ENCODE measurements at places on chromosomes 2 and 18.

DNA sequence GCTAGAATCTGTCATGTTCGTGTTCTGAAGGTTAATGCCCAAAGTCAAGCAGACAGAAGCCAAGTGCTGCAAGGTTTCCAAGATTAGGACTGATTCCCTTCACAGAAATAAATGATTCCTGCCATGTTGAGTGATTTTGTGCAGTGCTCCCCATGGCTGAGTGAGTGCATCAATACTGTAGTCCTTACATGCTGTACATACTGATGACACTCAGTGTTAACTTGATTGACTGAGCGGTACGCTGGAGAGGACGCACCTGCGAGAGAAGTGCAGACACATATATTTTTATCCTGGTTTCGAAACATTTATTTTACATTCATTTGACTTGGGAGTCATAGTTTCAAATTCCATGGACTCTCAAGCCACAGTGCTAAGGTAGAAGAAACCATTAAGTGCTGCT lies 92.0 kb downstream of the ASXL3 start:
- DNase-seq, result no peak

GRCh38 chr2:186485576-186485870 lies 537 bp upstream of the ZC3H15 start:
- no peak for DNase-seq

GRCh38 chr18:28158083-28158581 lies 18.8 kb downstream of the CDH2 start:
- DNase-seq, result no peak

- DNase-seq, result no peak
These were observed 99.5 kb downstream of the MAPK4 start for GRCh38 chr18:50659091-50660003.

- DNase-seq, result peak; percentile 66
These were observed 63.0 kb downstream of the TANK start for GRCh38 chr2:161223139-161223732.

- DNase-seq, result no peak
These were observed 694.6 kb downstream of the CPS1 start for GRCh38 chr2:211251016-211251415.

- DNase-seq, result no peak
These were observed 65.7 kb downstream of the MCFD2 start for GRCh38 chr2:46849721-46850556.

- DNase-seq, result no peak
These were observed 67.1 kb upstream of the EPAS1 start for GRCh38 chr2:46230115-46230571.

DNA sequence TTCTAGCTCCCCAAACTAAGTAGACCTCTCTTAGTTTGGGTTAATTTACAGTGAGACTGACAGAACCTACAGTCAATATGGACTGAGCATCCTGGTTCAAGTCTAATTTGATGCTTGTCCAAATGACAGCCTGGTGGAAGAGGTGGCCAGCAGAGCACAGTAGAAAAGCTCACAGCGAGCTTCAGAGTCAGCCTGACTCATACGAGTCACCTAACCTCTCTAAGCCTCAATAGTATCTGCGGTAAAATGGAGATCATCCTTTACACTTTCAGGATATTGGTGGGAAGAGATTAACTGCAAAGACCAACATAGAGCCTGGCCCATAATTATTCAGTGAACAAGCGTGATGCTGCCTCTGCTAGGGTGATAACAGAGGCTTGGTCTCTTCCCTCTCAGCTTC lies 54.5 kb downstream of the DOCK10 start:
- DNase-seq, result no peak

DNA sequence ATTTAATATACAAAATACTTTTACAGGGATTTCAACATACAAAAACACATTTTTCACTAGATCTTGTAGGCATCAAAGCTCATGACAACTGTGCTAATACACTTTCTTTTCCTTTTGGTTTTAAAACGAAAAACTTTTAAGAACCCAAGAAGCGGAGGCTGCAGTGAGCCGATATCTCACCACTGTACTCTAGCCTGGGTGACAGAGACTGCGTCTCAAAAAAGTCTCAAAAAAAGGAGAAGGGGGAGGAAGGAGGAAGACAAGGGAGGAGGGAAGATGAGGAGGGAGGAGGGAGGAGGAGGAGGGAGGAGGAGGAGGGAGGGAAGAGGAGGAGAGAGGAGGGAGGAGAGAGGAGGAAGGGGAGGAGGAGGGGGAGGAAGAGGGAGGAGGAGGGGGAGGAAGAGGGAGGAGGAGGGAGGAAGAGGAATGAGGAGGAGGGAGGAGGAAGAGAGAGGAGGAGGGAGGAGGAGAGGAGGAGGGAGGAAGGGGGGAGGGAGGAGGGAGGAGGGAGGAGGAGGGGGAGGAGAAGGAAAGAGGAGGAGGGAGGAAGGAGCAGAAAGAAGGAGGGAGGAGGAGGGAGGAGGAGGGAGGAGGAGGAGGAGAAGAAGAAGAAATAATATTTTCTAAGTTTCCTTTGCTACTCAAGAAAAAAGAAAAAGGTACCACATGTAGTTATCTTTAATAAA lies 13.8 kb downstream of the ROCK2 start:
- peak; percentile 8 for DNase-seq

DNA sequence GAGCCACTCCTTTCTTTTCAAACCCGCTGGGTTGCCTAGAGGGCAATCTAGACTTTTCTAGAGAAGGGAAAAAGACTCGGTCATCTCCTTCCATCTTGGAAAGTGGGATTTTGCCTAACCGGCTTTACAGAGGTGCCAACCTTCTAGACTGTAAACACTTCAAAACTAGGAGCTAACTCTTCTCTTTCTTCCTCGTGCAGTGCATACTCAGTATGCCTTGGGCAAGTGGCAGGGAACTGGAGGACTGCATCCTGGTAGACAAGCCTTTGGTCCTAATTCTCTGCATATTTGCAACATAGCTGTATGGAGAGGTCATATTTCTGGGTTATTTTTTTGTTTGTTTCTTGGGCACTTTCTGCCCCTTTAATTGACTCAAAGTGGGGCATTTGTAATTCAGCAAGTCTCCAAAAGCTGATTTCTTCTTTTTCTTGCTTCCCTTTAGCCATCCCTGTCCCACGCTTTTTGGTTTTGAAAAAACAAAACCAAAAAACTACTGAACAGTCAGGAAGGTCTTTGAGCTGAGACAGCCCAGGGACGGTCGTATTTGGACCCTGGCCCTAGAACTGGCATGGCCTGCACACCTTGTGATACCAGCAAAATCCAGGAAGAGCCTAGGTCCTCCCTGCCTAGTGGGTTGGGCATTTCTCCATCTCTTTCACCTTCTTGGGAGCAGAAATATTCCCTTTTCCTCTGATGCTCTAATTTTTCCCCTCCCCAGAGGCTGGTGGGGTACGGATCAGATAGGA lies 5.8 kb upstream of the GATA6 start:
- DNase-seq, result no peak

DNA sequence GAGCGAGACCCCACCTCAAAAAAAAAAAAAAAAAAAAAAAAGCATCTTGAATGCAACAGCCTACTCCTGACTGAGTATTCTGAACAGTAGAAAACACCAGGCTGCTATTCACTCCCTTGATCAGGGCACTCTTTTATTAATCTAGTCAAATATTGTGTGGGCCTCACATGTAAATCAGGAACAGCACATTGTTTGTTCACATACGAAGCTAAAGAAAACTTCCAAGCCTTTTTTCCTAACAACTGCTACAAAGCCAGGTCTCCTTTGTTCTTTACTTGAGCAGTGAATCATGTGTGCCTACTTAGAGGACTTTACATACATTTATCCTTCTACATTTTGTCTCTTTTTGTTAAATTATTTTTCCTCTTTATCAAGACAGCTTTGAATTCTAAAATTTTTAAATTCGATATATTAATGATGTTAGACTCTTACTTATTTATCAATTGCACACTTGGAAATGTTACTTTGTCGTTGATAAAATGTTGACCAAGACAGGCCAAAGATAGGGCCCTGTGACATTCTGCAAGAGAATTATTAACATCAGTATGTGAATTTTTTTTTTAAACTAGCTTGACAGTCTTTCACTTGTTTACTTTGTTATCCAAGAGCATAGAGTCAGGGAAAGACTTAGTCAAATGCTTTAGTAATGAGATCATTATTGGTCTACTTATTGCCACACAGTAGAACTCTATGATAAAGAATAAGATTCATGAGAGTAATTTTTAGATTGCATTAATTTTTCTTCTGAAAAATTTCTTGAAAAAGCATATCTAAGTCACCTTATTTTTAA lies 13.2 kb downstream of the SPATS2L start:
- DNase-seq, result no peak

- no peak for DNase-seq
These were observed 28.6 kb downstream of the PCBP1 start for GRCh38 chr2:70115646-70116442.

- DNase-seq, result no peak
These were observed 85.0 kb upstream of the SEC11C start for GRCh38 chr18:59054496-59055287.

GRCh38 chr2:58133395-58133794 lies 86.8 kb downstream of the VRK2 start:
- DNase-seq, result no peak

- DNase-seq, result no peak
These were observed 176.3 kb downstream of the ALPK2 start for GRCh38 chr18:58452454-58453166.

GRCh38 chr2:149076863-149077412 lies 38.4 kb downstream of the LYPD6B start:
- no peak for DNase-seq

DNA sequence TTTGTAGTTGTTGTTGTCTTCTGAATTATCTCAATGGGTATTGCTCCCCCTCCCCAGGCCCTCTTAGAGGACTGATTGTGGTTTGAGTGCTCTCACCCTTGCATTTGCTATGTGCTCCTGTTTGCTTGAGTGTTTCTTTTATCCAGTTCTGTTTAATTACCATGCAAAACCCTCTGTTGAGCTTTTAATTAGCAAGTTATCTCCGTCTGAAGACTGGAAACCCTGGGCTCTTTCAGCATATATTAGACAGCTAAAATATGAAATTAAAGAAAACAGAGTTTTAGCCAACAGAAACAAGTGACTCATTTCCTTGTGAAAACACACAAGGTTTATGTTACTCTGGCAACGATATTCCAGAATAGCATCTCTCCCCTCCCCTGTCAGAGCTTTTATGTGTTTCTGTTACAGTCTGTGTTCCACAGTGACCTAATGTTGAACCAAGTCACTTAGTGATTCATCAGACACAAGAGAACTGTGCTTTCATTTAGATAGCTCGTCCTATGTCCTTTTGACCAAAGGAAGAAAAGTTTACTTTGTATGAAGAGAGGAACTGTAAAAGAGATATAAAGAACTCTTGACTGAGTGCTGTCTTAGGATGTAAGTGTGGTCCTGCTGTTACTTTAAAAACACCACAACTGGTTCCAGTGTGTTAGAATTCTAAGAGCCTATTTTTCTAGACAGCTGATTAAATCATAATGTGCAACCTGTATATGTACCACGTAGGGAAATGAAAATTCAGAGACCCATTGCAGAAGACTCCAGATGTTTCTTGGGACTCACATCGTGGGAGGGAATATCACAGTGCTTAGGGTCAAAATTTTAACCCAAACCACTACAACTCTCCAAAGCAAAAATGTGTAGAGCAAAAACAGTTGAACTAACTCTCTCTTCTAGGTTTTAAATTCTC lies 172.8 kb upstream of the RBMS1 start:
- DNase-seq, result peak; percentile 23

DNA sequence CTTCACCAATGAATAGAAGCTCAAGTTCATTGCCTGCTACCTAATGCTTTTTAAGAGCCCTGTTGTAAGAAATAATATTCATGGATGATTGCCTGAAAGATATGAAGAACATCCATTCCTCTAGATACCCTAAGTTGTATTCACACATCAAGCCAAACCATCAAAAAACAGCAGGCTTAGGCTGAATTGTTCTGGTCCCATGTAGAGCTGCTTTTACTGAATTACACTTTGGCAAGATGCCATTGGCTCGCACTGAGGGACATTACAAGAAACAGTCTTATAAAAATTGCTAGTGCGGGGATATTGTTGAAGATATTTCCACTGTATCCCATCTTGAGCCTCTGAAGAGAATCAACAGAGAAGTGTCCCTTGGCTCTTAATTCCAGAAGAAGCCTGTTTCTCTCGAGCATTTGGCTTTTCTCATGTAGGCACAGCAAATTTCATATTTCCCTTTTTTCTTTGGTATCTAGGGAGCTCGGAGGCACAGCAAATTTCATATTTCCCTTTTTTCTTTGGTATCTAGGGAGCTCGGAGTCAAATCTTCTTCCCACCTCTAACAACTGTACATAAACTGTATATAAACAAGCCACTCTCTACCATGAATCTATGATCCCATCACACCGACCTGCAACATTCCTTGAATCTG lies 107.5 kb downstream of the COLEC12 start:
- no peak for DNase-seq

- no peak for DNase-seq
These were observed 72.1 kb upstream of the CCBE1 start for GRCh38 chr18:59769129-59769865.

DNA sequence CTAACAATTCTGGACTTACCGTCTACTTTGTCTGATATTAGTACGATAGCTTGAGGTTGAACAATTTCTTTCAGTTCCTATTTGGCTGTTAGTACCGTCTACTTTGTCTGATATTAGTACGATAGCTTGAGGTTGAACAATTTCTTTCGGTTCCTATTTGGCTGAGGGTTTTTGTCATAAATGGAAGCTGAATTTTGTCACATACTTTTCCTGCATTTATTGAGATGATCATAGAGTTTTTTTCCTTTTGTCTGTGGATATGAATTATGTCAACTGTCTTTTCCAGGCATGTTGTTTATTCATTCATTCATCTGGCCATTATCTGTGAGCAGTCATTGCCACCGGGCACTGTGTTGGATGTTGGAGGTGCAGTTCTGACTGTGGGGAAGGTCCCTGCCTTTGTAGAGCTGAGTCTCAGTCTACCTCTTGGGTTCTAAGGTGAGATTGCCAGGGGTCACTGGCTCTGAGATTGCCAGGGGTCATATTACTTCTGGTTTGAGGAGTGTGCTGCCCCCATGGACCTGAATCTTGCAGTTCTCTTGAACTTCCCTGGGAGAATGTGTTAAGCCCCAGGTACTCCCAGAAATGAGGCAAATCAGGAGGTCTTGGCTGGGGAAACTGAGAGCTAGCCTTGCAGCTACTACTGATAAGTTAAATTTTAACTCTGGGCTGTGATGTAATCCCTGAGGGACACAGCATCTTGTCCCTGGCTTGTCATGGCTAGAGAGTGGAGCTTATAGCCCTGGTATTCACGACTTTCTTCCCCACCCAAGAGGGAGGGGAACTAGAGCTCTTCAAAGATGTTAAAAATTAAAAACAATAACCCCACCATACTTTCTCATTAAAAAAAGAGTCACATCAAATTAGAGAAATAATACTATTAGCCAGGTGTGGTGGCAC lies 89.1 kb upstream of the MBOAT2 start:
- no peak for DNase-seq

GRCh38 chr2:241573741-241574140 lies 15.2 kb downstream of the BOK start:
- no peak for DNase-seq

DNA sequence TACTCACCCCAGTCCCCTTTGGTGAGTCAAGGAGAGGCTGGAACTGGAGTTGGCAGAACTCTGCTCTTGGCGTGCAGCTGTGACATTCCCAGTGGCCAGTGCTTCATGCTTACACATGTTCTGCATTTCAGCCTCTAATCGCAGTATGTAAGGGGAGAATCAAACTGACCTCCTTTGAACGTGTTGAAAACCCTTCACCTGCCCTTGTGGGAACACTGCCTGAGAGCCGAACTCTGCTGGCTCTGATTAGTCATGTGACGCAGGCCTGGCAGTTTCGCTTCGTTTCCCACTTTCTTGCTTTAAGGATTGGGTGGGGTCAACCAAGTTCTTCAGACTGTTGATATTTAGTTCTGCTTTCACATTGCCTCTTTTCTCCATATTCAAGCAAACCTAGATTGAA lies 173.8 kb upstream of the BCL2L11 start:
- peak; percentile 5 for DNase-seq

- DNase-seq, result no peak
These were observed 276.6 kb downstream of the PDE11A start for GRCh38 chr2:177796011-177796410.

All from CD4-positive, alpha-beta T cell treated with Interleukin-10 for 1 hour (primary cell).